ENCODE measurements at places on chromosomes 1 and 21.

- no peak for DNase-seq
Measured at GRCh38 chr1:27548858-27549719, 54.9 kb downstream of the AHDC1 start.

GRCh38 chr1:152141971-152142584 is 16.9 kb downstream of the RPTN start:
- peak; percentile 68 for DNase-seq

DNA sequence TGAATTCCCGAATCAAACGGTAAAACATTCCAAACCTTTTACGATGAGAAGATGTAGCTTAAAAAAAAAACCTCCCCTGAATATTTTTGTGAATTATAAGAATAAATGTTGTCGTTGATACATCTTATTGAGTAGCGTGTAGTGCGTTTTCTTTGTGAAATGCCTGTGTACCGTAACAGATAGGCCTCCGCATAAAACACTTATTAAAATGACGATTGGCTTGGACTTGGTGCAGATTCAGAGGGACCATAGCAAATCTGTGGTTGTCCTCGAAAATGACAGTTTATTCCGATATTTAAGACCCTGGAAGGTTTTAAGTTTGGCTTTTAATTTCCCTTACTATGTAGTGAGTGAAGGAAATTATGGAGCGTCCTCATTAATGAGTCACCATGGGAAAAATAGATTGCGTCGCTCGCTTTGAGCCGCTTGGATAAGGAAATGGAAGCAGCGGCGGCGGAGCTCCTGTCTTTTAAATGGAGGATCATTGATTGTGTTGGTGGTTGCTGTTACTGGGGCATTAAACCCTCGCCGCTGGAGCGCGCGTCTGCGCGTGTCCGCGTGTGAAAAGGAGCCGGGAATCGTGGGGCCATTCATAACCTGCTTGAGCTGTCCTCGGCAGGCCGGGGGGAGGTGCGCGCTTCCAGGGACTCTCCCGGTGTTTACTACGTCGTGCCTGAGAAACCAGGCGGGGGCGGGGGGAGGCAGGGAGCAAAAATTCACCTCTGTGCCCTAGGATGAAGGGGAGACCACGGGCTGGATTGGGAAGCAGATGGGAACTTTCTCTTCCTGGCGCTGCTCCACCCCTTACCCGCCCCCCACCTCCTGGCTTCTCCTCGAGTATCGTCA is 1.6 kb downstream of the SPEN start:
- DNase-seq: peak; percentile 84

GRCh38 chr1:221164029-221164428 is 284.8 kb downstream of the HLX start:
- DNase-seq: peak; percentile 30

GRCh38 chr1:15259622-15260007 is 12.6 kb downstream of the FHAD1 start:
- no peak for DNase-seq

GRCh38 chr1:93681101-93681988 is at the start of gene BCAR3:
BCAR3 (minus strand) TSS chr1:93681837; CDS start chr1:93674930, 6,907 bp downstream.
- peak; percentile 85 for DNase-seq

DNA sequence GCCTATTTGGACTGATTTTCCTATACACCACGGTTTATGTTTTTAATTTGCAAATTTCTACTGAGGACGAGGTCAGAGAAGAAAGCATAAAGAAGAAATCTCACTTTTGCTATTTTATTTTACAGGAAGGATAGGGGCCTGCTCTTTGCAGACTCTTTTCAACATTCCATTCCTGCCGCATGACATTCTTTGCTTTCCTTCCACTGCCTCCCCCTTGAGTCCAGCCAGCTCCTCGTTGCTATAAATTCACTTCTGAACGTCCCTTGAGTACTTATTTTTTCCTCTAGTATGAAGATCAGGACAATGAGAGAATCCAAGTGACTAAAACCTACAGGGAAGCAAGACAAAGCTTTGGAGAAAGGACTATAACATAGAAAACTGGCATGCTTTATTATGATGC is 53.4 kb upstream of the PTGFR start:
- peak; percentile 71 for DNase-seq

DNA sequence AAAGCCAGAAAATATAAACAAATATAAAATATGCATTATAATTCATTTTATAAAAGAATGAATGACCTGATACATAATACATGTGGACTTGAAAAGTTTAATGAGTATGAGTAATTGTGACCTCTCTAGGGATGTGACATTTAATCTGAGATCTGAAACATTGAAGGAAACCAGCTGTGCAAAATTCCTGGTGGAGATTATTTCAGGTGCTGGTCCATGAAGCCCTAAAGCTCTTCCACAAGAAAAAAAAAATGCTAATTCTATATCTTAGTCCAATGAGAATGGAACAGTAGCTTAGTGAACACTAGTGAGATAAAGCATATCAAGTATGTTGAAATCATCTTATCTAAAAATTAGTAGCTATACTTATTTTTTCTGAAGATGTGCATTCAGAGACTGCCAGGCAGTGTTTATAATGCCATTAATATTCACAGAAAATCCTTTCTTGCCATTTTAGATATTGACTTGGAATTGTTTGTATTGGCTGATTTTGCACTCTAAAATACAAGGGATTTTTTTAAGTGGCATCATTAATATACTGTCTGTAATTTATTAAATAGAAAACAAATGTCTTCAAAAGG is 1485.9 kb downstream of the PLA2G4A start:
- DNase-seq: no peak

DNA sequence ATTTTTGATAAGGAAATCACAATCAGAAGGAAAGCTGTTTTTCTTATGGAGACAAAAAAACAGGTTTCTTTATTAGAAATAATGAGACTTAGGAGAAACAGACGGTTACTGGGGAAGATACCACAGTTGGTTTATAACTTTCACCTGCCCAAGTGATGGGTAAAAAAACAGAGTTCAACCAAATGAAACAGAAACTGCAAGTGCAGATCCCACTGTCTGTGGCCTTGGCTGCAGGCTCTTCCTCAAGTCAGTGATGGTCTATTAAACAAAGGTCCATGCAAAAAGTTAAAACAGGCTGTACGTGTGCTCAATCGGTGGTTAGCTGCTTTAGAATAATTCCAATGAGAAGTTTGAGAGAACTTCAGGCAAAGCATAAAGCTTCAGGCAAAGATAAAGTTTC is 112.1 kb upstream of the NEGR1 start:
- no peak for DNase-seq

All from fibroblast of skin of back (primary cell).